Fibroblast of lung (primary cell): ENCODE measurements at places on chromosomes 3 and 15. TPM values are rescaled to one million over a fixed set of nuclear protein-coding genes. Genes with fewer than 3 reads are reported as not detected.
A peak's percentile ranks its signal among the peaks of the same experiment; 100 is the strongest.

Gene DUOX2
- total RNA-seq = not detected in 2 replicates

Gene RYR3
- 0.17 and 0.26 TPM in 2 replicates for total RNA-seq

Gene HIGD2B
- total RNA-seq = 0.26 TPM in 1 of 2 replicates, not detected in the other

Gene SLC15A2
- 0.26 and 0.33 TPM in 2 replicates for total RNA-seq

Gene RRP9
- 19.7 and 29.5 TPM in 2 replicates for total RNA-seq

Gene CSPG4
- 26.5 and 109 TPM in 2 replicates for total RNA-seq

GRCh38 chr3:192273697-192274010 is 453.7 kb downstream of the FGF12 start:
- H3K27ac ChIP-seq = no peak overlapping the region
- H3K27me3 ChIP-seq = no peaks in the 10 kb centered on the region
- H3K4me1 ChIP-seq = no peaks in the 10 kb centered on the region
- no peak overlapping the region for H3K4me3 ChIP-seq
- no peaks in the 10 kb centered on the region for H3K36me3 ChIP-seq

- H3K4me1 ChIP-seq = no peaks in the 10 kb centered on the region
- H3K27ac ChIP-seq = no peak overlapping the region
- H3K36me3 ChIP-seq = no peaks in the 10 kb centered on the region
Measured at GRCh38 chr3:159668990-159669476, 319.6 kb upstream of the IL12A start.

- H3K27me3 ChIP-seq = no peaks in the 10 kb centered on the region
- no peak overlapping the region for H3K27ac ChIP-seq
- no peaks in the 10 kb centered on the region for H3K4me1 ChIP-seq
- no peaks in the 10 kb centered on the region for H3K36me3 ChIP-seq
- H3K4me3 ChIP-seq = no peak overlapping the region
Measured at GRCh38 chr3:60998858-60999257, 252.4 kb downstream of the FHIT start.

DNA sequence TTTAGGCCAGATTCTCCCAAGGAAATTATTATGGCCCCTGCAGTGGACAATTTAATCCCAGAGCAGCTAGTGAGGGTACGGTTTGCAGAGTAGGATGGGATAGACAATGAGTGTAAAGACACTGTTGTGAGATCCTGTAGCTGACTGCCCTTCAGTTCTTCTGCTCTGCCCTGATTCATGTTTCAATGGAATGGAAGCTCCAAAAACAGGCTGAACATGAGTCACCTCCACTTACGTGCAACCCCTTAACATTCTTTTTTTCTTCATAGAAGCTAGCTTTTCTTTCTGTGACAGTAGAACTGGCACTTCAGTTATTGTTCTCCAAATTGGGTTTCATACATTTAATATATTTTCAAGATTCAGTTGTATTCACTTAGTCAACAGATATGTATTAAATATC is 32.1 kb downstream of the CLDN18 start:
- peak overlapping the region; percentile 51 for H3K27ac ChIP-seq
- H3K4me1 ChIP-seq = peaks cover 18% of the 10 kb centered on the region
- H3K4me3 ChIP-seq = no peak overlapping the region
- DNase-seq = peak; percentile 84
- H3K27me3 ChIP-seq = no peaks in the 10 kb centered on the region

- no peak overlapping the region for H3K27ac ChIP-seq
- H3K36me3 ChIP-seq = no peaks in the 10 kb centered on the region
- no peak for DNase-seq
- no peak overlapping the region for H3K4me3 ChIP-seq
Measured at GRCh38 chr3:182469086-182469485, 324.2 kb upstream of the ATP11B start.

DNA sequence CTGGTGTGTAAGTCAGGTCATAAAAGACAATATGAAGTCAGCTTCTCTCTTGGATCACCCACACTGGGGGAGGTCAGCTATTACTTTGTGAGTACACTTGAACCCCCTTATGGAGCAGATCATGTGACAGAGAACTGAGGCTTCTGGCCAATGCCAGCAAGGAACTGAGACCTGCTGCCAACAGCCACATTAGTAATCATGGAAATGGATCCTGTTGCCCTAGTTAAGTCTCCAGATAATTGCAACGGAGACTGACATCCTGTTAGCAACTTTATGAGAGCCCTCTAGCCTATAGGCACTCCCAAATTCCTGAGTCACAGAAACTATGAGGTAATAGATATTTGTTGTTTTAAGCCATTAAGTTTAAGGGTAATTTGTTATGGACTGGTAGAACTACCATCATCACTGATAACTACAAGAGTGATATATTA is 110.4 kb upstream of the GMNC start:
- no peak overlapping the region for H3K27ac ChIP-seq
- peak; percentile 5 for DNase-seq
- no peaks in the 10 kb centered on the region for H3K27me3 ChIP-seq

DNA sequence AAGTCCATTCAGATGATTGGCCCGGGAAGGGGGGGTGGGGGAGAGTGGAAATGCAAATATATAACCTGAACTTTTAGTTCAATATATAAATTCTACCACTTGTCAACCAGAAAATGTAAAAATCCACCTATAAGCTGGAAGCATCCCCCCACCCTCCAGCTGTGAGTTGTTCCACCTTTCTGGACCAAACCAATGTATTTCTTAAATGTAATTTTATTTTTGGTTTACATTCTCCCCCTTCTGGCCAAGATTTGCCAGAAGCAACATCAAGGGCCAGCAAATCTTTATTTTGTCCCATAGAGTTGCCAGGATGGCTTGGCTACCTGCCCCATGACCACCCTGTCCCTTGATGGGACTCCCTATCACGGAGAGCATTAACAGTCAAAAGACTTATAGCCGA is 545.7 kb downstream of the TBL1XR1 start:
- H3K4me1 ChIP-seq = no peaks in the 10 kb centered on the region
- no peak for DNase-seq
- no peak overlapping the region for H3K4me3 ChIP-seq
- no peak overlapping the region for H3K27ac ChIP-seq

DNA sequence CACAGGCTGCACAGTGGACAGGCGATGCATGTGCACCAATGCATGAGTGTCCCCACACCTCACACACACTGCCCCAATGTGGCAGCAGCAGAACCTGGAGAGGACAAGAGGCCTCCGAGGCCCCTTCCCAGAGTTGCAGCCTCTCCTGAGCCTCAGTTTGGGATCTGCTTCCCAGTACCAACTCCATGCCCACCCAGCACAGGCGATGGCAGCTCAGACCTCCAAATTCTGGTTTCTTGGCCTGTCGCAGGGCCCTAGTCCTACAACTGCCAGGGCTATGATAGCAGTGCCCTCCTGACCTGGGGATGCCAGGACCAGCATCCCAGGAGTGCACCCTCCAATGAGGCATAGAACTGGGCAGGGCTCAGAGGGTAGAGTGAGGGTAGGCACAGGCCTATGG is 19.9 kb downstream of the ADAMTS7 start:
- DNase-seq = no peak
- no peak overlapping the region for H3K4me3 ChIP-seq
- no peaks in the 10 kb centered on the region for H3K4me1 ChIP-seq
- H3K36me3 ChIP-seq = no peaks in the 10 kb centered on the region
- H3K27ac ChIP-seq = no peak overlapping the region
- no peaks in the 10 kb centered on the region for H3K27me3 ChIP-seq

DNA sequence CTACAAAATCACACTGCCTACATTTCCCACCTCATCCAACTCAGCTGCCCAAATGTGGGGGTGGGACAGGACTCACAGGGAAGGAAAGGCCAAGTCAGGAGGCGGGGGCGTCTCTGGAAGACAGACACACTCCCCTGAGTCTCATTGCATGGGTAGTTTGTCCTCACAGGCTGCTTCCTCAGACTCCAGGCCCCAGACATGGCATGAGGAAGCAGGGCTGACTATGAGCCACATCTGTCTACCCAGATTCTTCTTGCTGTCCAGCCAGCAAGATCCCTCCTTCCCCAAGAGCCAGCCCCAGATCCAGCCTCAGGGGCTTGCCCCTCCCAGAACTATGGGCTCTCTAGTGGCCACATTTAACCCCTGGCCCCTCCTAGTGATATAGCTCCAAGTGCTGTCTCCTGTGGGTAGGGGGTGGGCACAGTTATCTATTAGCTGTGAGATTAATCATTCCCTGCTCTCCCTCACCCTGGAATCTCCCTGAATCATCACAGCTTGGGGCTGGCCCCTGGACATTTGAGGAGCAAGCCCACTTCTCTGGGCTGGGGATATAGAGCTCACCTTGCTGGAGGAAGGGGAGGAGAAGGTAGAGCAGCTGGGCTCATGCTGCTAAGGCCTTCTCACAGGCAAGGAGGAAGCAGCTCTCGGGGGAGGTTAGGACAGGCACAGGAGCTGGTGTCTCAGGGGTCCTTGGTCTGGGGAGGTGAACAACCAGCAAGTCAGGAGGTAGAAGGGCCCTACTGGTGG is 2.1 kb upstream of the CCDC33 start:
- no peaks in the 10 kb centered on the region for H3K36me3 ChIP-seq
- no peak overlapping the region for H3K27ac ChIP-seq
- H3K27me3 ChIP-seq = peaks cover 11% of the 10 kb centered on the region
- H3K4me1 ChIP-seq = no peaks in the 10 kb centered on the region

GRCh38 chr15:68205954-68206539 is 915 bp upstream of the CALML4 start:
- H3K36me3 ChIP-seq = no peaks in the 10 kb centered on the region
- no peaks in the 10 kb centered on the region for H3K27me3 ChIP-seq
- H3K27ac ChIP-seq = no peak overlapping the region
- DNase-seq = no peak

- no peak overlapping the region for H3K4me3 ChIP-seq
- no peaks in the 10 kb centered on the region for H3K27me3 ChIP-seq
- no peak overlapping the region for H3K27ac ChIP-seq
- H3K4me1 ChIP-seq = no peaks in the 10 kb centered on the region
- no peak for DNase-seq
Measured at GRCh38 chr15:49215768-49216739, 46.0 kb downstream of the GALK2 start.

- no peaks in the 10 kb centered on the region for H3K4me1 ChIP-seq
- H3K27ac ChIP-seq = no peak overlapping the region
- no peak for DNase-seq
- no peaks in the 10 kb centered on the region for H3K36me3 ChIP-seq
- H3K27me3 ChIP-seq = no peaks in the 10 kb centered on the region
Measured at GRCh38 chr3:172003146-172003545, 36.2 kb upstream of the FNDC3B start.

GRCh38 chr3:104879919-104880318 is 486.8 kb upstream of the ALCAM start:
- no peaks in the 10 kb centered on the region for H3K27me3 ChIP-seq
- H3K36me3 ChIP-seq = no peaks in the 10 kb centered on the region
- H3K4me1 ChIP-seq = no peaks in the 10 kb centered on the region
- H3K4me3 ChIP-seq = no peak overlapping the region
- H3K27ac ChIP-seq = no peak overlapping the region
